ENCODE measurements at places on chromosomes 2 and 18.

- DNase-seq = no peak
Observed at GRCh38 chr2:157257312-157258252, at the start of gene GALNT5. TSS of gene GALNT5 (plus strand) at chr2:157257705. CDS start at chr2:157258083, 378 bp downstream.

GRCh38 chr2:3575534-3576262 lies 638 bp downstream of the RPS7 start:
- no peak for DNase-seq

- no peak for DNase-seq
Observed at GRCh38 chr2:191296083-191297006, 51.1 kb downstream of the MYO1B start.

- no peak for DNase-seq
Observed at GRCh38 chr18:55462652-55463051, 125.3 kb downstream of the TCF4 start.

DNA sequence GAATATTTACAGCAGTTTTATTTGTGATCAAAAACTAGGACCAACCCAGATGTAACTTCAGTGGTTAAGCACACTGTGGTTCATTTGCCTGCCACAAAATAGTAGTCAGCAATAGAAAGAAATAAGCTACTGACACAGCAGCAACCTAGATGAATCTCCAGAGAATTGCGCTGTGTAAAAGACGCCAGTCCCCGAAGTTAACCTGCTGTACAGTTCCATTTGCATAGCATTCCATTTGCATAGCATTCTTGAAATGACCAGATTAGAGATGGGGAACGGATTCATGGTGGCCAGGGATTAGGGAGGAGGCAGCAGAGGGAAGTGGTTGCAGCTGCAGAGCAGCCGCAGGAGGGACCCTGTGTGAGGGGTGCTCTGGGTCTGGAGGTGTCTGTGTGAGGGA lies 39.3 kb upstream of the NFATC1 start:
- no peak for DNase-seq

DNA sequence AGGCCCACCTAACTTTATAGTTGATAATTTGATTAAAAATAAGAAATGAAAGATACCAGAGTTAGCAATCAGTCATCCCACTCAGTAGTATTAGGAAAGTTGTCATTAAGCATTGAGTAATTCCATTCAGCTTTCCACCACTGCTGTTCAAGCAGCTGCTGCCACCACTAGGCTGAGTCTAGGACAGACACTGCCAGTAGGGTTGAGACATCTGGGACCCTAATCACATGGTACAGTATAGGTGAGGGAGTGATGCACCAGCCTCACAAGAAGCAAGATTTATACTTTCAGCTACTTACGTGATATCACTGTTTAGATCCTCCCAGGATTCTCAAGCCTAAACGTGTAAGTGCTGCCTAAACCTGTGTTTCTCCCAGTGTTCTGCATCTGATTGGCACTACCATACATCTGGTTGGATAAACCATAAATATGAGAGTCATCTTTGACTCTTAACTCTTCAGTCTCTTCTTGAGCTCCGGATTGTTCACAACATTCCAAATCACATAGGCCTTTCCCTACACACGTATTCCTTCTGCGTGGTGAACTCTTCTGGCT lies 3.2 kb downstream of the UBXN4 start:
- no peak for DNase-seq

DNA sequence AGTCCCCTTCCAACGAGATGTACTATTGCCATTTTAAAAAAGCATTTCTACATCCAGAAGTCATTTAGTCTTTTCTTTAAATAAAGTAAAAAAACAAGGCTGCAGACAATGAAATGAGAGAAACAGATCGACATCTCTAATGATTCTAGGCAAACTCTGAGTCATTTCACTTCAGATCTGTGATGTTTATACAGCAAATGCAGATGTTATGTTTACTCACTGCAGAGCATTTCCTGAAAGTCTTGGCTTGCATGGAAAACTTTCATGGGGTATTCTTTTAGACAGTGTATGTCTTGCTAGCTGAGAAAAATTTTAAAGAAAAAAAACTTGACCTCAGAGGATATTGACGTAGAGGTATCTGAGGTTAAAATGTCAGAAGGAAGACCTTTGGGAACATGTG lies 797.4 kb downstream of the CNTNAP5 start:
- DNase-seq = no peak

- DNase-seq = no peak
Observed at GRCh38 chr2:212926940-212927339, 224.5 kb downstream of the IKZF2 start.

GRCh38 chr2:73716543-73717250 lies 20.4 kb downstream of the TPRKB start:
- no peak for DNase-seq

- DNase-seq = no peak
Observed at GRCh38 chr2:24021122-24021998, 11.5 kb downstream of the MFSD2B start.

DNA sequence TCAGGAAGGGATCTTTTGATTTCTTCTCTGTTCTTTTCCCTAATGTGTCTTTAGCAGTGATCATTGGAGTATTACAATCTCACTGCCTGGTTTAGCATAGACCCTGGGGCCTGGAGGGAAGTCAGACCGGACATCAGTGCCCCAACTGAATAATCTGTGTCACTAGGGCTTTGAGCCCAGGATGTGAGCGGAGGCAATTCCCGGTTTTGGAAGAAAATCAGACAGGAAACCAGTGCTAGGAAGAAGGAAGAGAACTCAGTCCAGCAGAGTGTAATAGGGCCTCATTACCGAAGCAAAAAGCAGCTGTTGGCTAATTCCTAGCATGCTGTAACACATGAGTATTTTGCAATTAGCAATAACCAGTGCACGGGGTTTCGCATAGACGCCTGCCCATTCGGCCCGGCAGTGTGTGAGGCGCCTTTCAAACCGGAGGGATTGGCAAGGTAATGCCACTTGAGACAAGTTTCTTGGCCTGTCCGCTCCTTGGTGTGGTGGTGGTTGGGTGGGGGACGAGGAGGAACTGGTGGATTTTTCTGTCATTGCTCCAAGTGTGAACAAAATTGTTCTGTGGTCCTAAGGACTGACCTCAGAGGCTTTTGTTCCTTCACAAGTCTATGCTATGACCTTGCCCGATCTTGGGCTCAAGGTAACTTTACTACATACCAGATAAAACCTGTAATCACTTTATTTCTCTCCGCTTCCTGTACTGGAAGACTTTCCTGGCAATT lies 2.8 kb downstream of the FOSL2 start:
- DNase-seq = no peak

- DNase-seq = no peak
Observed at GRCh38 chr2:165105926-165106325, 97.9 kb downstream of the SCN3A start.

GRCh38 chr18:62744076-62744968 lies 29.0 kb downstream of the PHLPP1 start:
- DNase-seq = no peak

DNA sequence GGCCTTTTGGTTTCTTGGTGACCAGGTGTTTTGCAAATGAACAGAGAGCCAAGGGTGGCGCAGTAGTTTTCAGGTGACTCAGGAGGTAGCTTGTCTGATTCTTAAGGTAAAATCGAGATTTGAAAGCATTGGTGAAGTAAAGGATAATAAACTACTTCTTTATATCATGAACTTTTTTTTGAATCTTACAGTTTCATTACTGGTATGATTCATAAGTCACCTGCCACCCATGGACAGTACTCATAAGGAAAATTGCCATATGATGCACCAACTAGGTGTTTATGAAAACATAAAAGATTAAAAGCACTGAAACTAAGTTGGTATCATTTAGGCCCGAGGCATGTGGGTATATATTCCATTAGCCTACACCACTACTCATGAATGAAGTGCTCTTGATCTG lies 84.1 kb upstream of the MGAT5 start:
- no peak for DNase-seq

DNA sequence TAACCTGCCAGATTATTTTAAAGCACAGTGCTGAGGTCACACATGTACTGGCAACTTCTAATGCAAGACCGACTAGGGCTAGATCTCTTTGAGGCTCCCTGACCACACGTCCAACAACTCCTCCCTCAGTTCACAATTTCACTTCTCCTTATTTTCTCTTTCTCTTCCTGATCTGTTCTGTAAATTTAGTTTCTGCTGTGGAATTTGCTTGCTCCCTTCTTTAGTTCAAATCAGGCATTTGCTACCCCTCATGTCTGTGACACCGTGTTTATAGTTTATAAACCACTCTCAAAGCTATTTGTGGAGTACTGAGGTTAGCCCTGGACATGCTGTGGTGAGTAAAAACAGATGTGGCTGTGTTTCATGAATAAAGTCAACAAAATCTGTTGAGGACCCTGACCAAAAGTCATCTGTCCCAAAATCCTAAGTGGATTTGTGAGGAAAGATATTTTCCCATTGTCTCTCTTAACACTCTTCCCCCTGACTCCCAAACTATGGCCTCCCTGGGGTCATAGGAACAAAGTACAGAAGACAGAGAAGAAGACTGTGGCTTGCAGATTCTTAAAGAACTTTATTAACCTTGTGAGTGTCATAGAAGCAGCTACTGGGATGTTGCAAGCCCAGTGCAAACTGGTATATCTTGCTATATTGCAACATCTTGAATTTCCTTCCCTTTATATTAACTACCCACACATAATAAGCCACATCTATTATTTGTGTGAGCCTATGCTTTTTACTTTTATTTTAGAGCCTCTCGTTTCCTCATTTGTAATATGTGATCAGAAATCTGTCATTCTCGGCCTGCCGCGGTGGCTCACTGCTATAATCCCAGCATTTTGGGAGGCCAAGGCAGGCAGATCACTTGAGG lies 3.5 kb upstream of the NAGK start:
- no peak for DNase-seq

- DNase-seq = no peak
Observed at GRCh38 chr18:52288403-52289004, 51.5 kb upstream of the DCC start.

DNA sequence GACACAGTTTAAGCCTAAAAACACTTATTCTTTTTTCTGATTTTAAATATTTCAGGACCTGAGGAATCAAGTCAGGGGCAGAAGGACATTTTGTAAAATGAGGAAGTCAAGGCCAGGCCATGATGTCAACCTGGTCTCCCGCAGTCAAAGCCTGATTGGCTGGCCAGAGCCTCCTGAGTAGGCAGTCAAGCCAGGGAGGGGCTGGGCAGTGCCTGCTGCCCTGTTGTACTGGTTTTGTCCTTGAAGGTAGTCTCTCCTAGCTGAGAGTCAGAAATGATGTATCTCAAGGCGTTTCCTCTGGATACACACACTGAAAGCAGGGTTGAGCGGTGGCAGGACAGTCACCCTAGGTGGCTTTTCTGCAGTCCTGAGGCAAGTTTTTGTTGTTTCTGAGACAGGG lies 19.8 kb downstream of the CCT7 start:
- DNase-seq = no peak

- no peak for DNase-seq
Observed at GRCh38 chr2:14930441-14930840, 297.9 kb downstream of the LRATD1 start.

- DNase-seq = no peak
Observed at GRCh38 chr2:239283288-239283945, 117.4 kb downstream of the HDAC4 start.

DNA sequence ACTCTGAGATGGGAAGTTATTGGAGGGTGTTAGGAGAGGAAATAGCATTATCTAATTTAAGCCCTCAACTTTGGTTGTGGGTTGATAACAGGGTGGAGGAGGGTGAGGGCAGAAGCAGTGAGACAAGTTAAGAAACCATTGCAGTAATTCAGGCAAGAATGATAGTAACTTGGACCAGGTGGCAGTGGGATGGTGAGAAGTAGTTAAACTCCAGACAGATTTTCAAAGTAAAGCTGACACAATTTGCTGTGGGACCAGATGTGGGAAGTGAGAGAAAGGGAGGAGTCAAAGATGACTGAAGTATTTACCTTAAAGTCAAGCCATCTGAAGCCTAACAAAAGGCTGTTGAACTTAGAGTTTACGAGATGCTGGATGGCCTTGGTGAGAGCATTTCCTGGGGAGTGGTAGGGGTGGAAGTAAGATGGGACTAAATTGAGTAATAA lies 163.2 kb upstream of the KLF7 start:
- no peak for DNase-seq

DNA sequence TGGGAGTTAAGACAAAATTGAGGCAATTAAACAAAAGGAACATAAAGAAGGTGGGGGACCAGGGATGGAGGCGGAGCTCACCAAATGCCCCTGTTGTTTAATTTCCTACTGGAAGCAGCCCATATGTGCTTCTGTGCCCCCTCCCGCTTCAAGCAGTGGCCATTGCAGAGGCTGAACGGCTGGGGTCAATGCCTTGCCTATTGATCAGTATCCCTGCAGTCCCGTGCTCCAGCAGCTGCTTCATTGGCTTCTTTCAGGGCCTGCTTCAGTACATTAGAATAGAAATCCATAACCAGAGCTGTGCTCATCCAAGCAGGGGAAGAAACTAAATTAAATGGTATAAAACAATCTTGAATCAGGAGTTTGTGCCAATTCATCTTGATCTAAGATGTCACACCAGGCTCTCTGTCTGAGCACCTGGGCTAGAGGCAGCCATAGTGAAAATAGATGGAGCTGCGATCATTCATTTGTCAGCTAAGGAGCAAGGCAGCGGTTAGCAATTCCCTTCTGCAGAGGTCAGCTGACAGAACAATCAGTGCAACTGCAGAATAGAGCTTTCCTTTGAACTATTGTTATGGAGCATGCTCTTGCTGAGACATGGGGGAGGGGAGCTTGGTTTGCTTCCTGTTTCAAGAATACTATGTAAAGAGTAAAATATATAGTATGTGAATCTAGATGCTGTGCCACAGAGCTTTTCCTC lies 222.4 kb downstream of the WDR7 start:
- DNase-seq = no peak

- DNase-seq = no peak
Observed at GRCh38 chr2:196341277-196341841, 170.0 kb upstream of the STK17B start.

DNA sequence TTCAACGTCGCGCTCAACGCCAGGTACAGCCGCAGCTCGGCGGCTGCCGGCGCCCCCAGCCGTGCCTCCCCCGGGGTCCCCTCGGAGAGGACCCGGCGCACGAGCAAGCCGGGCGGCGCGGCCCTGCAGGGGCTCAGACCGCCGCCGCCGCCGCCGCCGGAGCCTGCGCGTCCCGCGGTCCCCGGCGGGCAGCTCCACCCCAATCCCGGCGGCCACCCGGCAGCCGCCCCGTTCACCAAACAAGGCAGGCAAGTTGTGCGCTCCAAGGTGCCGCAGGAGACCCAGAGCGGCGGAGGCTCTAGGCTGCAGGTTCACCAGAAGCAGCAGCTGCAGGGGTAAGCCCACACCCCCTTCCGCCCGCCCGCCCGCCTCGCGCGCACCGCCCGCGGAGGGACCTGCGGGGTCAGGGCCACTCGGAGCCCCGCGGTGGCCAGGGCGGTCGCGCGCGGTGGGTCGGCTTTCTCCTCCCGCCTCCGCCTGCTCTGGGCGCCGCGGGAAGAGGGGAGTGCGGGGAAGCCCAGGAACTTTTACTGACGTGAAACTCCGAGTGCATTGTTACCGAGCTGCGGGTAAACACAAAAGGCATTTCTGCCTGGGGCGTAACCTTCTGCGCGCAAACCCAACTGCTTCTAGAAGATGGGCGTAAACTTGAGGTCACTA lies 861 bp downstream of the LTBP1 start:
- DNase-seq = peak; percentile 7

Data from stimulated activated CD8-positive, alpha-beta memory T cell treated with anti-CD3 and anti-CD28 coated beads, Interleukin-12 subunit alpha, Interleukin-12 subunit beta, amount 100 ng/mL, for 4 hours (primary cell).